Stimulated activated CD8-positive, alpha-beta memory T cell treated with anti-CD3 and anti-CD28 coated beads, Interleukin-12 subunit alpha, Interleukin-12 subunit beta, amount 100 ng/mL, for 1 hour (primary cell): ENCODE measurements at places on chromosomes 2 and 18.

GRCh38 chr2:42371611-42372473 is 10.8 kb upstream of the COX7A2L start:
- DNase-seq = no peak

- DNase-seq = no peak
These were observed 170.0 kb downstream of the CERS6 start for GRCh38 chr2:168626096-168626495.

- DNase-seq = no peak
These were observed 34.5 kb upstream of the CTAGE1 start for GRCh38 chr18:22452226-22452668.

- DNase-seq = no peak
These were observed 124.5 kb upstream of the CCDC150 start for GRCh38 chr2:196515051-196515450.

- DNase-seq = no peak
These were observed 46.6 kb downstream of the TAF1B start for GRCh38 chr2:9889812-9890261.

DNA sequence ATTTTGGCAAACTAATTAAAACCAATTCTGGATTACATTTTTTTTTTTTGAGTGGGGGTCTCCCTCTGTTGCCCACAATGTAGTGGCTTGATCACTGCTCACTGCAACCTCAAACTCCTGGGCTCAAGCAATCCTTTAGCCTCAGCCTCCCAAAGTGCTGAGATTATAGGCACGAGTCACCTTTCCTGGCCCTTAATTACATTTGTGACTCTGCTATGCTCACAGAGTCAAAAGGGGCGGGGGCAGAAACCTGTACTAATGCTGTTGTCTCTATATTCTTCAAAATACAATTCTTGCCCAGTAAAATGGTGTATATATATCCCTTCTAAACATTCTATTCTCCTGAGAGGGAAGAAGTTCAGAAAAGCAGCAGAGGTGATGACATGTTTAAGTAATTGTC is 23.2 kb downstream of the PRKD3 start:
- no peak for DNase-seq

GRCh38 chr2:161983866-161984265 is 90.1 kb downstream of the DPP4 start:
- no peak for DNase-seq

DNA sequence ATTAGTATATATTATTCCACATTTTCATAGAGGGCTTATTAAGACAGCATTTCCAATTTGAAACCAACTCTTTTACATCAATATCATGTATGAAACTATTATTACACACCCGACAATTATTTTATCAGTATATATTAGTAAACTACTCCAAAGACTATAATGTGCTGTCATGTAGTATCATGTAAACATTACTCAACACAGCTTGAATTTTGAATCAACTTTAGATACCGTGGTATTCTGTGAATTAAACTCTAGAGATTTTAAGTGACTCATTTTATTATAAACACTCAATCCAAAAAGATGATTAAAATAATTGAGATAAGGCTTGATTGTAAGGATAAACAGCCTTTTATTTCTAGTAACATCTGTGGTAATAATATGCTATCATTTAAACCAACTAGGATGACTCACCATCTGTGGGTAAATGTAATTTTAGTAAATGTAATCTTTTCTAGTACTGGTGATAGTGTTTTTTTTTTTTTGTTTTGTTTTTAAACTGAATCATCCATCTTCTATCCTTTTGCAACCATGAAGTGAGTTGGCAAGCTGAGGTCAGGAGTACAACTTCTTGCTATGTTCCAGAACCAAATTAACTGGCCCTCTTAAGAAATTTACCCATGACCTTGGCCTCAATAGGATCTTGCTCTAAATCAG is 144.3 kb upstream of the SMAD7 start:
- no peak for DNase-seq

GRCh38 chr2:74582184-74582583 is 27.7 kb downstream of the DOK1 start:
- no peak for DNase-seq

- DNase-seq = no peak
These were observed 152.6 kb downstream of the THADA start for GRCh38 chr2:43443282-43443681.

- no peak for DNase-seq
These were observed 79.6 kb upstream of the CTLA4 start for GRCh38 chr2:203787979-203788378.

- DNase-seq = no peak
These were observed 32.8 kb downstream of the PKP4 start for GRCh38 chr2:158489366-158490112.

DNA sequence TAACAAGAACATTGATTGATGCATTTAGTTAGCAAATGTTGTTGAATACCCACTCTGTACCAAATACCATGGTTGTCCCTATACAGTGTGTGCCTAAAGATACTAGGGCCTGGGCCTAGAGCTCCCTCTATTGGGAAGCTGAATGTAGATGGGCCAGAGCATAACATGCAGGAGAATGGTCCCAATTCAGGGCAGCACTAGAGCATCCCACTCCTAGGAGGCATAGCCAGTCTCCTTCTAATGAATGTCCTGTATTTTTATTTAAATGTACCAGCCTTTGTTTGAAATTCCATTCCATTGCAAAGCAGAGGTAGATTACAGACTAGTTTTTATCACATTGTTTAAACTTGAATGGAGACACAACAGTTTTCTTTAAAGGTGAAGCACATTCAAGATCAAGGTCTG is 90.6 kb downstream of the FEZ2 start:
- DNase-seq = peak; percentile 5

- DNase-seq = no peak
These were observed 26.4 kb downstream of the ELP2 start for GRCh38 chr18:36155851-36156757.

DNA sequence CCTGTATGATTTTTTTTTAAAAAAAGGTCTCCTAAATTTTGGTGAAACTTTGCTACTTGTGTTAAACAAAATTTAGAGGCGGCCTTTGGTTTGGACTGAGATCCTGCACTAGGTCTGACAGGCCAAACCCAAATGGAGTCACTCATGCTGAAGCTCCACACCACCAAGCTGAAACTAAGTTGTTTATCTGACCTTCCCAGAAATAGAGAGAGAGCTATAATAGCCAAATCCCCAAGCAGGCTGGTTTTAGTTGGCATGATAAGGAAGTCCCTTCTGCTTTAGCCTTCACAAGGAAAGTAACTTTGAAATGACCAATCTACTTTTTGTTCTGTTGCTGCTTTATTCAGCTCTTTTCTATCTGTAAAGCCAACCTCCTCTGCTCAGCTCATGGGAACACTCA is 17.1 kb upstream of the THUMPD2 start:
- DNase-seq = no peak

DNA sequence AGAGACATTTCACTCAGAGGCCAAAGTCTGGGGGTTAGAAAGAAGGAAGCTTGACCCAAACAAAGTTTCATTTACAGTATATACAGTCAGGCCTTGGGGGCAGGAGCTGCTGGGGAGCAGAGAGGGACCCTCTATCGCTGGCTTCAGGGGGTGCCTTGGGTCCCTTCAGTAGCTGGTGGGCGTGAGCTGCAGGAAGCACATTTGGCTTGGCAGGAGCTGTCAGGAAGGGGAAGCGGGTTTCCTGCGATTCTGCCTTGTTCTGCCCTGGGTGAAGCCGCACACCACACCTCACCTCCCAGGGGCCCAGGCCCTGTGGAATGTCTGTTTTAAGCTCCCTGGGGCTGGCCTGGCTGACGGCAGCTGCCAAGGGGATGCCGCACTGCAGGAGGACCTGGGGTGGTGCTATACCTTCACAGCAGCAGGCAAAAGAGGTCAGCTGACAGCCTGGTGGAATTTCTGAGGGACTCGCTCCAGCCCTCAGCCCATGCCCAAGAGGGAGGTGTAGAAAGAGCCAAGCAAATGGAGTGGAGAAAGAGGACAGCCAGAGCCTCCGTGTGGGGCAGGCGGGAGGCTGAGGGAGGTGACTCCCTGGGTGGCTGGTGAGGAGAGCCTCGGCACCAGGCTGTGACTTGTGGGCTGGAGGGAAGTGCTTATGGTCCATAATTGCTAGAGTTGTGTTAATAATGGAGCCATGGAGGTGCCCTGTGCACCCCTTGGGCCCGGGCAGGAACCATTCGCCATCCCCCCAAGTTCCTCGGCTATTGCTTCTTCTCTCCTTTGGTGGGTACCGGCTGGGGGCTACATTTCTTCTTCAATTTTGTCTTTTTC is 43.9 kb downstream of the PSD4 start:
- DNase-seq = no peak

GRCh38 chr18:36025025-36025424 is 42.3 kb downstream of the RPRD1A start:
- DNase-seq = no peak

DNA sequence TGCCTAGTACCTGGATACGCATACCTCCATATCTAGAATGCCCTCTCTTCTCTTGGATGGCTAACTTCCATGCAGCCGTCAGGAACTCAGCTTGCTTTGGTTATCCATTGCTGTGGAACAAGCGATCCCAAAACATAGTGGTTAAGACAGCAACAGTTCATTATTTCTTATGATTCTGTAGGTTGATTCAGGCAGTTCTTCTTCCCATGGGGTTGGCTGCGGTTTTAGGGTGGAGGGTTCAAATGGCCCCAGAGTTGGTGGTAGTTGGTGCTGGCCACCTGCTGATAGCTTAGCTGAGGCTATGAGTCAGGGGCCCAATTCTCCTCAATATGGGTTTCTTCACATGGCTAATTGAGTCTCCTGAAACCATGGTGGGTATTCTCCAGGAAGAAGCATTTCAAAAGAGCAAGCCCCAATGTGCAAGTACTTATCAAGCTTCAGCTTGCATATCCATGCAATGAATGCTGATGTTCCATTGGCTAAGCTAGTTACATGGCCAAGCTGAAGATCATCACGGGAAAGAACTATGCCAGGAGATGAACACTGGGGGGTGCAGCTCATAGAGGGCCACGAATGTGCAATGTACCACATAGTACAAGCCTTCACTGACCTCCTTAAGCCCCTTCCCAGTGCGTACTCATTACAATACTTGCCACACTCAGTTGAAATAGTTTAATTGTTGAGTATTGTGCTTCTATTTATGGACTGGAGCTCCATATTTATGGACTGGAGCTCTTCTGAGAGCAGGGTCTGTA is 10.0 kb upstream of the RHOB start:
- no peak for DNase-seq

DNA sequence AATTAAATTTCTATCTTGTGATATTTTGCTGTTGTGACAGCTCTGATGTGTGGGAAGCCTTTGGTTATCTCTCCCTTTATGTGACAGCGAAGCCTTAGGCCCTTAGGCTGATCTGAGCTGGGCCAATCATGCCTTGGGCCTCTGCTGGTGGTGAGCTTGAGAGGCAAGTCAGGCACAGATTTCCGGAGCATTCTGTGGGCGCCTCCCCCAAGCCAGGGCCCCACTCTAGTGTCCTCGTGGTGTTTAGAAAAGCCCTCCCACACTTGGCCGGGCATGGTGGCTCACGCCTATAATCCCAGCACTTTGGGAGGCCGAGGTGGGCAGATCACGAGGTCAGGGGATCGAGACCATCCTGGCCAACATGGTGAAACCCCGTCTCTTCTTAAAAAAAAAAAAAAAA is 239.8 kb downstream of the SH3RF3 start:
- no peak for DNase-seq

DNA sequence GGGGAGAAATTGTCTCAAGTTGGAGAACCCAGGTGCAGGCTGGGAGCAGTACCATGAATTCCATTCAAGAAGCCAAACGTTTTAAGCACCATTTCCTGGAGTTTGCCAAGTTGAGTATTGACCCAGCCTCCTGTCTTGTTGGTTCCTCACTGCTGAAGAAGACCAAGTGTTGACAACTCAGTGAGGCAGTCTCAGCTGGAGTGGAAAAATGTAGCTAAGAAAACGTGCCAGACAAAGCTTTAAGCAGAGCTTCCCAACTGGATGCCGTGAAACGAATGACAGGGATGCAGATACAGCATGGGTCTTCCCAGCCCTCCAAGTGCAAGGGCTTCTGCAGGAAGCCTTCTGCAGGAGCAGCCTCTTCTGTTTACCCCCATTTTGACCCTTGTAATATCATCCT is 778 bp upstream of the INPP1 start:
- no peak for DNase-seq

- no peak for DNase-seq
These were observed 69.0 kb downstream of the REV1 start for GRCh38 chr2:99420751-99421299.

DNA sequence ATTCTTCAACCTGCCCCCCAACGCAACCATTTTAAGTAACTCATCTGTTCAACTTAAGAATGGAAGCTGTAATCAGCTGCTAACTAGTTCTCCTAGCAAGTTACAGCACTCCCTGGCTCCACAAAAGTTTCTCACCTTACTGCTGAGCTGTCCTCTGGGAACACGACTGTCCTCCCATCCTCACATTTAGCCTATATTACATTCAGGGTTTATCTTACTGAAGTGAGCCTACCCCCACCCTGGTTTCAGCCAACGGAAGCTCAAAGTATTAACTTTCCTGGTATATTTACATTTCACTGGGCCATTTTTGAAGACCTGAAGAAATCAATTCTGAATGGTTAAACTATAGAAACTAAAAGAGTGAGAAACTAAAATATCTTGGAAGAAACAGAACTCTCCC is 64.9 kb upstream of the TANK start:
- DNase-seq = no peak

- no peak for DNase-seq
These were observed 106.4 kb downstream of the CTAGE1 start for GRCh38 chr18:22311301-22311700.

DNA sequence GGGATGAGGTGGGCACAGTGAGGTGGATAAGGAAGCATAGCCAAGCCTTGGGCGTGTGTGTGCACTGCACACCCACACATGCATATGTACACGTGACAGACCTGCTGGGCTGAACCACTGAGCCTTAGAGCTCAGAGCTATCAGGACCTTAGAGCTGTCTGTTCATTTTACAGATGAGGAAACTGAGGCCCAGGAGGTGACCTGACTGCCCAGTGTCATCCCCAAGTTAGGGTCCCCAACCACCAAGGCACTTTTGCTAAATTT is 8.2 kb upstream of the SNED1 start:
- no peak for DNase-seq

DNA sequence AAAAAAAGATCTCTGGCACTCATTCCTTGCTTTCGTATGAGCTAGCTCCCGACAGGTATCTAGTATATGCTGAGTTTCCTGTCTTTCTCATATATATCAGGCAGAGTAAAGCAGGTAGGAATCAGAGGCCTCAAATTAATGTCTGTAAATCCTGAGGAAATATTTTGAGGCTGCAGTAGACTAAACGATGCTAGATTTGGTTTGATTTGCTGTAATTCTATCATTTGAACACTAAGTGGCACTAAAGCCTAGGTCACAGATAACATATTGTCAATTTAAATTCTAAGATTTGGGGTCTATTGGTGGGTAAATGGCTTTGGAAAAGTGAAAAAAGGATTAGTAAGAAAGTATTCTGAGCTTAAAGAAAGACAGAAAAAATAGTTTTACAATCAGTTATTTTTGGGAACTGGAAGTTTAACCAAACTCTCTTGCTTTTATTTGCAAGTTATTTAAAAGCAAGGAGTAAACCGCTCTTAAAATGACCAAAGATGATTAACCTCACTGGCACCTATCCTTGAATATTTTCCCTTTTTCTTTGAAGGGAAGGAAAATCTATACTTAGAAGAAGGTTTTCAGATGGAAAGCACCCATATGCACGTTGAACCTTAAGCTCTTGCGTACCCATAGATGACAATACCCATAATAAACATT is 37.6 kb upstream of the SLC4A10 start:
- no peak for DNase-seq

GRCh38 chr18:60746491-60746890 is 373.9 kb upstream of the MC4R start:
- DNase-seq = no peak
